ENCODE measurements at places on chromosomes 12 and 14.

GRCh38 chr12:71752891-71753290 lies 1.8 kb upstream of the RAB21 start:
- no peak for DNase-seq

DNA sequence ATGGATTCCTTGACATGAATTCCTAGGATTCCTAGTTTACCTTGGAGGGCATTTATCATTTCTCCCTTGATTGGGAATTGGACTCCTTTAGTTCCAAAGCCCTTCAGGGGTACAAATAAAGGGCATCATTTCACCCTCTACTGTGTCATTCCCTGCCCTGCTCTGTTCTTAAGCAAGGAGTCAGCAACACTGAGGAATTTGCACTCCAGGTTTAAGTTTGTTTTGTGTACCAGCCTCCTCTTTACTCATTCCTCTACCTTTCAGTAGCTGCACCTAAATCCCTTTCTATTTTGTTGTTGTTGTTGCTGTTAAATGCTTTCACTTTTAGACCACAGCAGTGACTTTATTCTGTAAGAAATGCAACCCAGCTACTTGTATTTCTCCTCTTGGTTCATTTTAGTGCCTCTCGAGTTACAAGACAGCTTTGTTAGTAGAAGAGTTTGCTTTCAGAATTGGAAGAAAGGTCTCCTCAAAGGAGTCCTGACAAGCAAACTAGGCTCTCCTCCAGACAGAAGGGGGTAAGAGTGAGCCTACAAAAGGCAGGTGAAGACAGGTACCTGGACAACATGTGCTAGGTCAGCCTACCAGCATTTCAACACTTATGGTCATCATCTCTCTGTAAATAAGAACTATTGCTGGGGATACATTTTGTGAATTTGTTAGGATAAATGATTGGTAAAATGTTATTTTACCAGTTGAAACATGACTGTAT lies 90.0 kb downstream of the RMST start:
- DNase-seq, result no peak

- no peak for DNase-seq
Observed at GRCh38 chr14:31745741-31746140, 184.5 kb downstream of the NUBPL start.

DNA sequence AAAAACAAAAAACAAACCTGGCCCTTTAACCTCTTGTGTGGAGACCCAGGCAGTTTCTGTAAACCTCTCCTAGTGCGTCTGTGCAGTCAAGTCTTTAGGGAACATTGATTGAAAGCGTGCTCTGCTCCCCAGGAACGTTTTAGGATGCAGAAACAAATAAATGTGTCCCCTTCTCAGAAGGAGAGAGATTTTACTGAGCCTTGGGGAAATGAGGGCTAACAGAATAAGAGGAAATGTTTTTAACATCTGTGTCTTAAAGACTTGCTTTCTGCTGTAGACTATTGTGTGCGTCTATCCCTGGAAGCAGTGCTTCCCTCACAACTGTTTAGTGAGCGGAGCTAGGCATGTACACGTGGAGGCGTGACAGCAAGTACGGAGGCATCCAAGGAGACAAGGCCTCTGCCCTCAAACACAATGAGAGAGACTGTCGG lies 54.3 kb downstream of the TECPR2 start:
- DNase-seq, result no peak

DNA sequence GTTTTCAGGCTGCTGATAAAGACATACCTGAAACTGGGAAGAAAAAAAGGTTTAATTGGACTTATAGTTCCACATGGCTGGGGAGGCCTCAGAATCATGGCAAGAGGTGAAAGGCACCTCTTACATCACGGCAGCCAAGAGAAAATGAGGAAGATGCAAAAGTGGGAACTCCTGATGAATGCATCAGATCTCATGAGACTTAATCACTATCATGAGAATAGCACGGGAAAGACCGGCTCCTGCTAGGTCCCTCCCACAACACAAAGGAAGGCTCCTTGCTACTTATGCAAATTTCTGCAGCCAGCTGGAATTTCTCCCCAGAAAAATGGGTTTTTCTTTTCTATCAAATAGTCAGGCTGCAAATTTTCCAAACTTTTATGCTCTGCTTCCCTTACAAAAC lies 174.1 kb upstream of the RMST start:
- DNase-seq, result no peak

DNA sequence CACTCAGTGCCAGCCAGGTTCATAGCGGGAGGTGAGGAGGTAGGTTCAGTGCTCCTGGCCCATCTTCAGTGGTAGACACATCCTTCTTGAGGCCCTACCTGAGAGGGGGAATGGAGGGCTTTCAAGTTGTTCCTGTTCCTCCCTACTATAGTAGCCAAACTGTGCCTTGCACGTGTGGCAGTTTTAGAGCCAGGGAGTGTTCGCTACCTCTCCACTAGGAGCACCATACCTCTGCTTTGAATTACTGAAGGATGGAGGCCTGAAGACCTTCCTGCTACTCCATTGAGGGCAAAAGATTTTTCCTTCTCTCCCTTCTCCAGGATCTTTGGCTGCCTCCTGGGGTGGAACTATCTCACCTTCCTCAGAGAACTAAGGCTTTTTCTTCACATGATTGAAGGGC lies 5.9 kb upstream of the ALG10 start:
- no peak for DNase-seq

DNA sequence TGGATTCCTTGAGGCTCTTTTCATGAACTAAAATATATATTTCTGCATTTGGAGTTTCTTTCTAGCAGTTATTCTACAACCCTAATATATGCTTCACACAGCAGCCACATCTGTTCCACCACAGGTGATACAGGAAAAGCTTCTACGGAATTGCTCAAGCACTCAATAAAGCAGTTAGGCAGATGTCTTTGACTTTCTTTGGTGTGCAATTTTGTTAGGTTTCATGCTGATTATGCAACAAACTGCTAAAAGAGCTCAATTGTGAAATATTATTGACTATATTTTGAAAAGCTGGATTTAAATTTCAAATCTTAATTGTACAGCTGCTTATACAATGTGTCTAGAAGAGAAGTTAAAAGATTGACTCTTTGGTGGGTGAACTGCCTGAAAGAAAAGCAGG lies 1055.6 kb upstream of the FBXO33 start:
- DNase-seq, result no peak

GRCh38 chr12:62466018-62466593 lies 520 bp upstream of the MON2 start:
- DNase-seq, result no peak

DNA sequence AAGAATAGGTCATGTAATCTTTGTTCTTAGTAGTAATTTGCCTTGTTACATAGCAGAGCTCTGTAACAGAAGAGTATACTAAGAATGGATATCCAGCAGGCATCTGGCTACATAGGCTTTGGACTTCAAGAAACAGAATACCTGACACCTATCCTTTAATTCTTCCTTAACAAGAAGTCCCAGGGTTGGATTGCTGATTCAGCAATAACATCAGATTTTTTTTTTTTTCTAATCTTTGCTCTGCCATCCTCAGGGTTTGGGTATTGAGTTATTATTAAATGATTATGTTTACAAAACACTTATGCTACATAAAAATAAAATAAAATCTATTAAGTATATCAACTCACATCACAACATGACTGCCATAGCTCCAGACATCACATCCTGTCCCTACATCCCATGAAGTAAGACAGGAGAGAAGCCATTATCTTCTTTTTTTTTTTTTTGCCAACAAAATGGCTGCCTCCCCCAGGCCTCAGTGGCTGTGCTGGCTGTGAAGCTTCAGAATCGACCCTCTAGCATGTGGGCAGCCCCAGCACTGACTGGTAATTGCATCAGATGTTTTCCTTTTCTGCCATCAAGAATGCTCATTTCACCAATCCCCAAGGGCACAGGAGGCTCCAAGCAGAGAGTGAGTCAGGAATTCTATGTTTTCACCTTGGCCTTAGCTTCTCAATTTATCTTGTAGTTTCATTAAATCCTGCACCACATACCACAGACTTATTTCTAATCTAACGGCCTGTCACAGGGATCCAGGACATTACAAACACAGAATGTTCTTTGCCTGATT lies 186.2 kb downstream of the DICER1 start:
- no peak for DNase-seq

DNA sequence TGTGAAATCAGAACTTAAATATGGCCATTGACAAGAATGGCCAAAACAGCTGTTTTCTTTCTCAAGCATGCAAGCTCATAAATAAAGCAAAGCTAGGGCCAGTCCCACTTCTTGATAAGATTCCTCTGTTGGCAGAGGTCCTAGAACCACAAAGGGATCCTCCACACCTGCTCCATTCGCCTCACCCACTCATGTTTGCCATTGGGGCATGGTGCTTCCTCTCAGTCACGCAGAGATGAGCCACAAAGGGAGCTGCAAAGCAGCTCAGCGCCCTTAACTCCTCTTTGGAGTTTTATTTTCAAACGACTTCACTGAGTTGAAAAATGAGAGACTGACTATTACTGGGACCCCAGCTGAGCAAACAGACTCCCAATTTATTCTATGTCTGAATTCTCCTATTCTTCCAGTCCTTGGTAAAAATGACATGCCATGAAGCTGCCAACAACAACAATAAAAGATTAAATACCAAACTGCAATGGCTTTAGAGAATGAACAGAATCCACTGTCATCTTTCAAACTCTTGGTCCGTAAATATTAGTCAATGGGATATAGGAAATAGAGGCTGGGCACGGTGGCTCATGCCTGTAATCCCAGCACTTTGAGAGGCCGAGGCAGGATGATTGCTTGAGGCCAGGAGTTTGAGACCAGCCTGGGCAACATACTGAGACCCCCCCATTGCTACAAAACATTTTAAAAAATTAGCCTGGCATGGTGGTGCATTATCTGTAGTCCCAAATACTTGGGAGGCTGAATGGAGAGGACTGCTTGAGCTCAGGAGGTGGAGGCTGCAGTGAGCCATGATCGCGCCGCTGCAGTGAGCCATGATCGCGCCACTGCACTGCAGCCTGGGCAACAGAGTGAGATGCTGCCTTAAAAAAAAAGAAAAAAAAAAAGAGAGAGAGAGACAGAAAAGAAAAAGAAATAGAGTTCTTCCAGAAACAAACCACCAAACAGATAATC lies 16.4 kb downstream of the MANSC1 start:
- no peak for DNase-seq

GRCh38 chr12:71303199-71303598 lies 136.4 kb upstream of the LGR5 start:
- no peak for DNase-seq

DNA sequence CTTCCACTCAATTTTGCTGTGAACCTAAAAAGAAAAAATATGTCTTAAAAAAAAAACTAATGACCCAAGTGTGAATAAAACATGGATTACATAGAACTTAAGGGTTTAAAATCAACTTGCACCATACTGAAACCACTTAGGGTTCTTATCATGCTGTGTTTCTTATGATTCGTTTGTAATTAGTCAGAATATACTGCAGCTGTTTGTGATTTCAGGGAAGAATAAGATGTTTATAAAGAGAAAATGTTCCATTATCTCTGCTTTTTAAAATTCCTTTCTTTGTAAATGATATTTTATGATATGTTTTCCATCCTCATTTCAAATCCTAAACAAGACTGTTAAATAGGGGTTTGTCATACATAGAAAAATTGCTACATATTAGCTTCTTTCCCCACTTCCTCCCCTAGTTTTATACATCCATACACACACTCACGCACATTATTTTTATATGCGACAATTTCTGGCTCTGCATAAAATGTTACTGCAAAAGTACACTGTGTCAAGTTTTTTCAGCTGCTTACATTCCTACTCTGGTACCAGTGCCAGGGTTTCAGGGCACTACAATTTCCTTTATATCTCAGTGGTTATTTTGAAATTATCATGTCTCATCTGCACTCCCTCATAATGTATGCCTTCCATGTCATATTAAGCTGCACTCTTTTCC lies 275.2 kb upstream of the GARIN6 start:
- DNase-seq, result no peak

Data from T-helper 2 cell (primary cell).